G401 (cell line): ENCODE measurements at places on chromosomes 1 and 21.

DNA sequence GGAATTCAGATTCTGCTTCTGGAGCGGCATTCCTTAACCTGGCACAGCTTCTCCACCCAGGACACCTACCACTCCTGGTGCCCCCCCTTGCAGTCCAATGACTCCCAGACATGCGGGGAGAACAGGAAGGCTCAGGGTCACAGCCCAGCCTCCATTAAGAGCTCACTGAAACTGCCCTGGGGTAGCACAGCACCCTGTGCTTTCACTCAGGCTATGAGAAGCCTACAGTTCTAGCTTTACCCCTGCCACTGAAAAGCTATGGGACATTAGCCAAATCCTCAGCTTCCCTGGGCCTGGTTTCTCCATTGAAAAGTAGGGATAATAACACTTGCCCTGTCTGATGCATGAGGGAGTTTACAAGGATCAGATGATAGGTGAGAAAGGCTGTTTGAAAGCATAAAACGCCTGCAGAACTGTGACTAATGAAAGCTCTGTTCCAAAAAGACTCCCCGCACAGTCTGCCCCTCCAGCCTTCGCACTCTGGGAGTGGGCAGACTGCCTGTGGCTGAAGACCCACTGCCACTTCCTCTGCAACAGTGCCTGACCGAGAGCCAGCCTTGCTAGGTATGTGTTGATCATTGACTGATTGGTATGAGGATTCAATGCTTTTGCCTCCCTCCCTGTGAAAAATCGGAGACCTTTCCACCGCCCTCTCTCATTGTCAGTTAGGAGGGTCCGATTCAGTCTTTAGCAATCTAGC is 2.7 kb upstream of the CLDN19 start:
- no peak for DNase-seq

- no peak for DNase-seq
These were observed 368.8 kb downstream of the NPHP4 start for GRCh38 chr1:5623399-5623798.

- DNase-seq, result no peak
These were observed 181.0 kb downstream of the FOXD2 start for GRCh38 chr1:47618830-47619229.

GRCh38 chr1:185956881-185957280 is 222.7 kb downstream of the HMCN1 start:
- no peak for DNase-seq

GRCh38 chr1:170640581-170640980 is 23.4 kb upstream of the PRRX1 start:
- DNase-seq, result no peak

DNA sequence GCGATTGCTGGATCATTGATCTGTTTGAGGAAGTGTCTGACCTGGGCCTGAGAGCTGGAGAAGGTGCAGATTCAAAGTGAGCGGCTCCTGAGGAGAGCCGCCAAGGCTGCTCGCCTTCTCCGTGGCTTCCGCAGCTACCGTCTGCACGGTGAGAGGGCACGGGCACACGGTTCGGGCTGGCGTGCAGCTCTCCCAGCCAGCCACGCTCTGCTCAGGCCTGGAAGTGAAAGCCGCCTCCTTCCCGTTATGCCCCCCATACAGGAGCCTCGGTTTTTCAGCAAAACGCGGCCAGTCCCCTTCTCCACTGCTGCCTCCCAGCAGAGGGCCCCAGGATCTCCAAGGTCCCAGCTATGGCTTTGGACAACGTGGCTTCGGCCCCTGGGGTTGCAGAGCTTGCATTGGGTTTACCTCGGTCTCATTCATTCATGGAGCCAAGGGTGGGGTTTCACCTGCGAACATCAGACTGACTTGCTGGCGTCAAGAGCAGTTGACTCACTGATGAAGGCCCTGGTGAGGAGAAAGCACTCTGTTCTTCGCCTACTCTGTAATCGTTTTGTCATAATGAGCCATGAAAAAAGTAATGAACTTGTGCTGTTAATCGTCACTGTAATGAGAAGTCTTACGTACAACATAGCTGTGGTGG is 24.4 kb upstream of the PDXK start:
- no peak for DNase-seq
